ENCODE measurements at places on chromosomes 6 and 20. TPM values are rescaled to one million over a fixed set of nuclear protein-coding genes. Genes with fewer than 3 reads are reported as not detected.
A peak's percentile ranks its signal among the peaks of the same experiment; 100 is the strongest.

BTNL2 gene
- not detected for total RNA-seq

PRSS35 gene
- total RNA-seq, result not detected

SALL4 gene
- 1.8 TPM for total RNA-seq

ENPP1 gene
- total RNA-seq, result 17.8 TPM

IRAK1BP1 gene
- 6.3 TPM for total RNA-seq

APCDD1L gene
- 0.46 TPM for total RNA-seq

ADGRF4 gene
- total RNA-seq, result not detected

ZSCAN16 gene
- total RNA-seq, result 5.3 TPM

CCN6 gene
- 0.62 TPM for total RNA-seq

CEP85L gene
- total RNA-seq, result 2.7 TPM

GPR63 gene
- 3.4 TPM for total RNA-seq

MOG gene
- not detected for total RNA-seq

- no peak overlapping the region for H3K27ac ChIP-seq
- H3K4me3 ChIP-seq, result no peak overlapping the region
- no peaks in the 10 kb centered on the region for H3K36me3 ChIP-seq
- DNase-seq, result no peak
- H3K27me3 ChIP-seq, result no peaks in the 10 kb centered on the region
These were observed 3.9 kb upstream of the NECAB3 start for GRCh38 chr20:33677991-33678702.

DNA sequence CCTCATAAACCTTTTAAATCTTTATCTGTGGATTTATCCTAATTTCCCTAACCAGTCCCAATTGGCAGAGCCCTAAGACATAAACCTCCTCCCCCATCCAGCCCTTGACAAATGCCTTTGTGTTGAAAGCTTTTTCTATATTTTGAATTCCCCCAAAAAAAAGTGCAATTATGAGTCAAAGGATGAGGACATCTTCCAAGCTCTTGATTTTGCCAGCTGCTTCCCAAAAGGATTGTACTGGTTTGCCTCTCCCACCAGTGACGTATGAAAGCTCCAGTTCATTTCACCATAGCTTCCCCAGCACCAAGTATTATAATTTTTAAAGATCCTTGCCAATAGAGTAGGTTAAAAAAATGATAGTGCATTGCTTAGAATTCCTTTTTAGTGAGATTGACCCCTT lies 38.9 kb downstream of the SIRPA start:
- H3K4me1 ChIP-seq, result no peaks in the 10 kb centered on the region
- no peak for DNase-seq
- H3K27me3 ChIP-seq, result no peaks in the 10 kb centered on the region

DNA sequence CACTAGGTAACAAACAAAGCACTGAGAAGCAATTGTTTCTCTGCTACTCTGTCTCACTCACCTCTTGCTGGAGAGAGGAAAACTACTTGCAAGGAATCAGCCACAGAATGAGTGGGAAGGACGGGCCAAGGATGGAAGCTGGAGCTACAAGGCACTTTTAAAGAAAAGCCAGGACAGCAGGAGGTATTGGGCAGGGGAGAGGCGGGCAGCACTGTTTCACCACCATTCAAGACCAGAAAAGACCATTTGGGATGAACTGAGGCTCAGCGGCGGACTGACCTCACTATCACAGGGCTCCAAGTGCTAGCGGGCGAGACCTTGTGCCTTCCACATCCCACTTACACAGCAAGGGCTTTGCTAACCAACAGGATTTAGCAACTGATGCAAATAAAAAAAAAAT lies 137.4 kb downstream of the IPCEF1 start:
- DNase-seq, result no peak
- H3K27me3 ChIP-seq, result no peaks in the 10 kb centered on the region
- H3K36me3 ChIP-seq, result no peaks in the 10 kb centered on the region
- no peak overlapping the region for H3K4me3 ChIP-seq

DNA sequence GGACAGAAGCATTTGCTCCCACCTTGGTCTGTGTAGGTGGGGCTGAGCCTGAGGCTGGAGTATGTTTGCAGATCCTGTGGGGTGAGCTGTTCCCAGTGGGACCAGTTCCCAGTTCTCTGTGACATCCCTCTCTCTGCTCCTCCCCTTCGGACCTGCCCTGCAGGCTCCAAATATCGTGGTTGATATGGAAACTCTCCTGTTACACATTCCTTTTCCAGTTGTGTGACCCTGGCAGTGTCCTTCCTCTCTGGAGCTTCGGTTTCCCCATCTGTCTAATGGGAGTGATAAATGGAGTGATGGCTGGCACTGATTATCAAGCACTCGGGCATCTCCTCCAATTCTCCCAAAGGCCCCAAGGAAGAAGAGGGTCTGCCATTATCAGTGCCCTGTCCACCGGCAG lies 15.7 kb upstream of the TGM2 start:
- no peaks in the 10 kb centered on the region for H3K36me3 ChIP-seq
- H3K27ac ChIP-seq, result no peak overlapping the region
- H3K4me3 ChIP-seq, result no peak overlapping the region
- no peaks in the 10 kb centered on the region for H3K4me1 ChIP-seq

GRCh38 chr6:138540468-138540867 lies 41.2 kb upstream of the NHSL1 start:
- no peaks in the 10 kb centered on the region for H3K36me3 ChIP-seq
- no peaks in the 10 kb centered on the region for H3K27me3 ChIP-seq
- no peak for DNase-seq
- H3K4me3 ChIP-seq, result no peak overlapping the region
- no peak overlapping the region for H3K27ac ChIP-seq
- no peaks in the 10 kb centered on the region for H3K4me1 ChIP-seq

GRCh38 chr6:144580039-144580438 lies 294.9 kb downstream of the UTRN start:
- no peaks in the 10 kb centered on the region for H3K36me3 ChIP-seq
- H3K27me3 ChIP-seq, result no peaks in the 10 kb centered on the region
- no peaks in the 10 kb centered on the region for H3K4me1 ChIP-seq
- no peak overlapping the region for H3K27ac ChIP-seq
- no peak for DNase-seq
- no peak overlapping the region for H3K4me3 ChIP-seq

DNA sequence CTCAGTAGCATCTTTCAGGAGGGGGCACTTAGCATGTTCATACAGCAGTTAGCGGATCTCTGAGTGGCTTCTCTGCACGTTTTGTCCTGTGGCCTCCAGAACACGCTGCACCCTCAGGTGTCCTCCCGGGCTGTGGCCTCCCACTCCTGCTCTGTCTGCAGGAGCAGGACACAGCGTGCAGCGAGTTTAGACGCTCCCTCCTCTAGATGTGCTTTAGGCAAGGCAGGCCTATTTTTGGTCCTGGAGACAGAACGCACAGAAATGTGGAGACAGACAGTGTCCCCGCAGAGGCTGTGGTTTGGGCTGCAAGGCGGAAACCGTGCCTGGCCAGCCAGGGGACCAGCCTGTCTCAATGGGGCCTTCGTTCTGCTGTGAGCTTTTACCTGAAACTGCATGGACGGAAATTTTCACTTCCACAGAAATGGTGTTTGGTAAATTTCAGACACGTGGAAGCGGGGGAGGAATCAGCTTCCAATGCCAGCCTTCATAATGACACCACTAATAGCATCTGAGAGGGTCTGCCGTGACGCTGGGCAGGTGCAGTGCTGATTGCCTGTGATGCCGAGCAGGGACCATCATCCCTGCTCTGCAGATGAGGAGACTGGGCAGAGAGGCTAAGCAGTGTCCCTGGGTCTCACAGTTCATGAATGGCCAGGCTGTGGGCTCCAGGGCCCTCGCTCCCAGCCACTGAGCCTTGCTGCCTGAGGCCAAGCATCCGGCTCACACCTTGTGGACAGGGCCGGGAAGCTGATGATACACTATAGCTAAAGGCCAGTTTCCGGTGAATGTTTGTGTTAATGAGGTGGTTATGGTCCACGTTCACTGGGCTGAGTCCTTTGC lies 120.9 kb downstream of the SYCP2 start:
- H3K4me3 ChIP-seq, result no peak overlapping the region
- no peak for DNase-seq
- no peak overlapping the region for H3K27ac ChIP-seq
- H3K4me1 ChIP-seq, result no peaks in the 10 kb centered on the region

DNA sequence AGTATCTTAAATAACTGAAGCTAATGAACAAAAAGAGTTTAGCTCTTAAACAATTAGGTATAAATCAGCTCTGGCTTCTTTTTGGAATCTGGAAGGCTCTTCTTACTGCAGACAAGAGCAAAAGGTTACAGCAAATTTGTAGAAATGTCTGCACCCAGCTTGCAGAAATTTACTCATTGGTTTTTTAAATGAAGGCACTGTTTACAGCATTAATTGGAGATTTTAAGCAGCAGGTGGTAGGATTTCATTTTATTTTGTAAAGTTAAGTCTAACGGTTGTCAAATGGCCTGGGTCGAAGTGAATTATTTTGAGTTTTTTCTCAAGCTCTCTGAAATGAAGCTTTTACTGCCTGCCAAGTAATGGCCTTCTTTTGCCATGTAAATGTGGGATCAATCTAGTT lies 102.1 kb downstream of the NRSN1 start:
- H3K27ac ChIP-seq, result no peak overlapping the region
- peaks cover 3% of the 10 kb centered on the region for H3K27me3 ChIP-seq
- DNase-seq, result no peak
- no peak overlapping the region for H3K4me3 ChIP-seq

DNA sequence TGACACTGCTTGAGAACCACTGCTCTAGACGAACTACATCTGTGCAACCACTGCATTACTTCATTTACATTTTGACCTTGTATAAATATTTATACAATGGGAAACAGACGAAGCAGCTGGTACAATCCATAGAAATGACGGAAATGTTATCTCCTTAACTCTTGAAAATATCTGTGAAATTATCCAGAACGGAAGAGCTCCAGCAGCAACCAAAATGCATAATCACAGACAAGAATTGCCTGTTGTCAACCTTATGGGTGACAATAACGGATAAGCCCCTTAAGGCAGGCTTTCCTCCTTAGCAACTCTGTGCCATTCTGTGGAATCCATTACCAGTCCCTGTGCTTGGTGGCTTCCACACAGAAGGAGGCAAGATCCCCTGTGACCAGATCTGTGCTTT lies 115.4 kb downstream of the DTNBP1 start:
- H3K27ac ChIP-seq, result no peak overlapping the region
- H3K4me1 ChIP-seq, result no peaks in the 10 kb centered on the region
- no peak overlapping the region for H3K4me3 ChIP-seq
- H3K36me3 ChIP-seq, result no peaks in the 10 kb centered on the region

DNA sequence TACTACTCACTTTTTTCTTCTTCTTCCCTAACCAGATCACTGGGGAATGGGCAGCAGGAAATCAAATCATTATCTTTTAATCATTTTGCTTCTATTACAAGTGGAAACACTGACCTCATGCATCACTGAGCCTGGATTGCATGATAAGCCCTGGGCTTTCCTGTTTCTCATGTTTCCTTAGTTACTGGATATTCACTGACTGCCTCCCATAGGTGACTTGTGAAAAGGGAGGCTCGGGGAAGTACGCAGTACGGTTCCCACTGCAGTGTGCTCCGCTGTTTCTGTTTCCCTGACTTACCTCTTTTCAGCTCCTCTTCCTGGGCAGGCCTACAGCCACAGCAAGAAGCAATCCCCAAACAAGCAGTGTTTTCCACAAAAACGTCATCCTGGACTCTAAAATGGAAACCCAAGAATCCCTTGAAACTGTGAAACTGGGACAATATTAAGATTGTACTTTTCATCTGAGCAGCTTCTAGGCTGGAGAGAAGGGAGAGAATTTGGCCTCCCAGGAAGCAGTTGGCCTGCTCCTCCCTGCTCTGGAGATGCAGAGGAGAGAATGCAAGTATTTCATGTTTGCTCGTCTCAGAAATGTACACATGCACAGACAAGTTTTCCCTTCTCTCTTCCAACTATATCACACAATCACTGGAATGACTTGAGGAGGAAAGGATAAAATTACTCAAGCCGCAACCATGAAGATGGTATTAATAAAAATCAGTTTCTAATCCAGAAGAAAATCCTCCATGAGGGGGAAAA lies 13.1 kb downstream of the BTNL2 start:
- H3K4me1 ChIP-seq, result no peaks in the 10 kb centered on the region
- no peaks in the 10 kb centered on the region for H3K36me3 ChIP-seq
- no peak overlapping the region for H3K4me3 ChIP-seq

GRCh38 chr6:11947575-11947974 lies 64.5 kb upstream of the HIVEP1 start:
- no peaks in the 10 kb centered on the region for H3K27me3 ChIP-seq
- no peak overlapping the region for H3K4me3 ChIP-seq
- DNase-seq, result no peak
- no peak overlapping the region for H3K27ac ChIP-seq

DNA sequence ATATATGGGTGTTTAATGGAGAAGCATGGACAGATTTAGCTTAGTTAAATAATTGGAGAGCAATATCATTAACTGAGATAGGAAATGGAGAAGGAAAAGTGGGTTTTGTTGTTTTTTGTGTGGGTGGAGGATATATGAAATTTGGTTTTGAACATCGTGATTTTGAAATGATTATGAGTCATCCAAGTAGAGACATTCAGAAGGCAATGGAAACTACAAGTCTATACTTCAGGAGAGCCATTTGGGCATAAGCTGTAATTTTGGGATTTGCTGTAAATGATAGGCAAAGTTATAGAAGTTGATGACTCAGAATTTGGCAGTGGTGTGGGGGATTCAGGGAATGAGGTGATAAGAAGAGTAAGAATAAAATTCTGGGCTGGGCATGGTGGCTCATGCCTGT lies 27.4 kb upstream of the FAM135A start:
- H3K4me3 ChIP-seq, result no peak overlapping the region
- H3K36me3 ChIP-seq, result no peaks in the 10 kb centered on the region
- no peaks in the 10 kb centered on the region for H3K27me3 ChIP-seq
- no peaks in the 10 kb centered on the region for H3K4me1 ChIP-seq
- DNase-seq, result no peak

DNA sequence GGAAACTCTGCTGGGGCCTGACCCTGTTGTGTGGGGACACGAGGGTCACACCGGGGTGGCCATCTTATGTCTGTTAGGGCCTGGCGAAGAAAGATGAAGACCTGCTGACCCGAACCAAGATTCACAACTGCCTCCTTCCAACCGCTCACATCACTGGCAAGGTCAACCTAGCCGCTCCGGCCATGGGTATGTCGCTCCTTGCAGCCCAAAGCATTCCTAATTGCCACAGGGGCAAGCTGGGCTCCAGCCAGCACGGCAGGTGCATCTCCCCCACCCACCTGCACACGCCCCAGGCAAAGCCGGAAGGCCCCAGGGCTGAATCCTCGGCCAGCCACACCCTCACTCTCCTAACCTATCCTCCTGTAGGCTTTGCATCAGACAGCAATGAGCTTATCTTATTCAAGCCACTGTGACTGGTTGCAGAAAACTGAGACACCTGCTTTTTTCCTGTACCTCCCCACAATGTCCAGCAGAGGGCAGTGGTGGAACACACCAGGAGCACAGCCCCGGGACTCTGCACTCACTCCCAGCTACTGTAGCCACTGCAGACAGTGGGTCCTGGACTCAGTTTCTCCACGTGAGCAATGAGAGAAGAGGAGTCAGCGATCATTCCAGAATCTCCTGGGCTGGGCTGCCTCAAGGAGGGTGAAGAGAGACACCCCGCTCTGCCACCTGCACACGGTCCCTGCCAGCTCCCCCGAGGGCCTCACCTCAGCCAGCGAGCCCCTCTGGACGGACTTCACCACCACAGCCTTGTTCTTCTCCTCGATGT lies 170.2 kb downstream of the PREX1 start:
- no peak overlapping the region for H3K4me3 ChIP-seq
- peaks cover 11% of the 10 kb centered on the region for H3K4me1 ChIP-seq
- peak; percentile 78 for DNase-seq
- no peaks in the 10 kb centered on the region for H3K36me3 ChIP-seq
- no peak overlapping the region for H3K27ac ChIP-seq

GRCh38 chr20:8470156-8470555 lies 338.1 kb downstream of the PLCB1 start:
- H3K27me3 ChIP-seq, result no peaks in the 10 kb centered on the region
- no peak for DNase-seq
- H3K36me3 ChIP-seq, result no peaks in the 10 kb centered on the region
- no peaks in the 10 kb centered on the region for H3K4me1 ChIP-seq
- H3K27ac ChIP-seq, result no peak overlapping the region

All from prostate gland (tissue), 2 donors.